ENCODE measurements at places on chromosomes 7 and 10. TPM values are rescaled to one million over a fixed set of nuclear protein-coding genes. Genes with fewer than 3 reads are reported as not detected.

The ELN gene
- 0.20 TPM for total RNA-seq

The RARRES2 gene
- total RNA-seq: 1.8 TPM

The ST7 gene
- 34.1 TPM for total RNA-seq

The SLC26A3 gene
- 0.86 TPM for total RNA-seq

The ZNF117 gene
- total RNA-seq: 8.5 TPM

The TRIM50 gene
- 0.11 TPM for total RNA-seq

The NSUN5 gene
- 115 TPM for total RNA-seq

The HOXA4 gene
- not detected for total RNA-seq

The HABP2 gene
- 0.07 TPM for total RNA-seq

The SEC23IP gene
- total RNA-seq: 38.0 TPM

The ZNF37A gene
- 13.9 TPM for total RNA-seq

The CRYGN gene
- total RNA-seq: not detected

The MYL10 gene
- total RNA-seq: not detected

The SVOPL gene
- not detected for total RNA-seq

The PARG gene
- 44.7 TPM for total RNA-seq

The DNAJC2 gene
- 92.1 TPM for total RNA-seq

The AKR1E2 gene
- 17.1 TPM for total RNA-seq

The PBLD gene
- total RNA-seq: 2.2 TPM

The SAP25 gene
- total RNA-seq: 3.2 TPM

The GNAI1 gene
- total RNA-seq: not detected

The CDHR3 gene
- 0.34 TPM for total RNA-seq

The TCAF2 gene
- 4.9 TPM for total RNA-seq

The HTR5A gene
- not detected for total RNA-seq

The GDF2 gene
- 0.27 TPM for total RNA-seq

The LIPM gene
- not detected for total RNA-seq

The AOAH gene
- total RNA-seq: not detected

The TMEM26 gene
- total RNA-seq: not detected

The MRPS24 gene
- 214 TPM for total RNA-seq

The CEP41 gene
- 6.4 TPM for total RNA-seq

The DYDC2 gene
- not detected for total RNA-seq

The CYP2C8 gene
- total RNA-seq: 0.49 TPM

The ITIH5 gene
- 3.9 TPM for total RNA-seq

The AQP1 gene
- total RNA-seq: 6.7 TPM

The PCDH15 gene
- not detected for total RNA-seq

The ADGRA1 gene
- not detected for total RNA-seq

The SUN3 gene
- total RNA-seq: not detected

The ATOH7 gene
- not detected for total RNA-seq

The FFAR4 gene
- total RNA-seq: not detected

The NCF1 gene
- total RNA-seq: 0.29 TPM

The ANKRD61 gene
- not detected for total RNA-seq

The HYAL4 gene
- total RNA-seq: not detected

The ABCC2 gene
- total RNA-seq: 0.11 TPM

The SFTPD gene
- 0.29 TPM for total RNA-seq

The ZNF655 gene
- 68.1 TPM for total RNA-seq

The C10orf105 gene
- 0.09 TPM for total RNA-seq

The AKR1B15 gene
- total RNA-seq: not detected

The RET gene
- 0.04 TPM for total RNA-seq

The IRF5 gene
- total RNA-seq: 0.20 TPM

The SLC29A4 gene
- total RNA-seq: 1.2 TPM

The SCIN gene
- 9.7 TPM for total RNA-seq

The MYPN gene
- not detected for total RNA-seq

The TUBAL3 gene
- 6.3 TPM for total RNA-seq

The GRM8 gene
- total RNA-seq: not detected

The TAS2R3 gene
- 1.2 TPM for total RNA-seq

The CHAT gene
- total RNA-seq: not detected

The GJD4 gene
- not detected for total RNA-seq
